Inflammatory macrophage treated with lipopolysaccharide for 1 hour (primary cell): ENCODE measurements at places on chromosomes 2 and 18.

GRCh38 chr2:231337807-231338759, 57.4 kb upstream of the B3GNT7 start:
- no peak for DNase-seq

GRCh38 chr2:199819746-199820145, 31.2 kb downstream of the FTCDNL1 start:
- DNase-seq, result peak; percentile 9

DNA sequence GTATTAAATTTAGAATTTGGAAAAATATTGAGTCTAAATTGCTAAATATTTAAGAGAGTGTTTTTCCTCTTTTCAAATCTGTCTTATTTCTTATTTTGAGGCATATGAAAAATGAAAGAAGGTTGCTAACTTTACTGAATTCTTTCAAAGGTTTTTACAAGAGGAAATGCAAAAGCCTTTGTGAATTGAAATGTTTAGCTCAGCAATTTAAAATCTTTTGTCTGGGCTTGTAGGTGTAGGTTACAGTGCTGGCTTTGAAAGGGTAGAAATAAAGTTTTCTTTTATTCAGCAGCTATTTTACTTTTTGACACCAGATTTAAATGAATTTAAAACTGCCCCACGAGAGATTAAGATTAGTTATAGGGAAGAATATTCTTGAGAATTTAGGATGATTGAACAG, 192.0 kb downstream of the CDH7 start:
- no peak for DNase-seq

DNA sequence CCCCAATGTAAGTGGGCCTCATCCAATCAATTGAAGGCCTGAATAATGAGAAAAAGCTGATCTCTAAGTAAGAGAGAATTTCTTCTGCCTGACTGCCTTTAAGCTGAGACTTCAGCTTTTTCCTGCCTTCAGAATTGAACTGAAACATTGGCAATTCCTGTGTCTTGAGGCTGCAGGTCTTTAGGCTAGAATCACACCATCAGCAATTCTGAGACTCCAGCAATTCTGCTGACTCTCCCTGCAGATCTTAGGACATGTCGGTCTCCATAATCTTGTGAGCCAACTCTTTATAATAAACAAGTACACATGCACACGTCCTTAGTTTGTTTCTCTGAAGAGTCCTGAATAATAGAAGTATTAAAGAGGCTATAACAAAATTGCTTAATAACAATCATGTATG, 209.1 kb downstream of the FSIP2 start:
- no peak for DNase-seq

DNA sequence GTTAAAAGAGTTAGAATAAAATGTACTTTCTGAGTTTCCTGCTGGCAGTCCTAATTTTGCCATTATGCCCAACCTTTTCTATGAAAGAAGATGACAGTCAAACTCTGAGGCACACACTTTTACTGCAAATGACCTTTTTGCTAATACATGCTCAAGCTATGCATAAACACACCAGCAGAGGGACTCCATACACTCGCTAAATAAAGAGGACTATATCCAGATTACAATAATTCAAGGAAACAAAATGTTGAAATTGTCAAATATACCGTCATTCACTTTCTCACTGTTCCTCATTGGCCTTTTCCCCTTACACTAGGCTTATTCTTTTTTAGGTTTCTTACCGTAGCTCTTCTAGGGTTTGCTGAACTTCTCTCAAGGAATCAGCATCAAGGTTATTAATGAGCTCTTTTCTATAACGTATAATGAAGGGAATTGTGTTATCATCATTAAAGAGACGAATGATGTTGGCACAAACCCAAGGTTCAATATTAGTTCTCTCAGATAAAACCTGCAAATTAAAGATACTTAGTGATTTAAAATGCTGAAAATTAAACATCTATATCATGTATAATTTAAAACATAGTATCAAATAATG, 25.7 kb downstream of the SRBD1 start:
- DNase-seq, result peak; percentile 89

- DNase-seq, result no peak
These were observed 6.1 kb upstream of the DAW1 start for GRCh38 chr2:227865291-227865690.

GRCh38 chr18:46061796-46062195, 10.3 kb downstream of the PSTPIP2 start:
- DNase-seq, result no peak

GRCh38 chr2:102514061-102514785, 41.2 kb downstream of the SLC9A4 start:
- no peak for DNase-seq

DNA sequence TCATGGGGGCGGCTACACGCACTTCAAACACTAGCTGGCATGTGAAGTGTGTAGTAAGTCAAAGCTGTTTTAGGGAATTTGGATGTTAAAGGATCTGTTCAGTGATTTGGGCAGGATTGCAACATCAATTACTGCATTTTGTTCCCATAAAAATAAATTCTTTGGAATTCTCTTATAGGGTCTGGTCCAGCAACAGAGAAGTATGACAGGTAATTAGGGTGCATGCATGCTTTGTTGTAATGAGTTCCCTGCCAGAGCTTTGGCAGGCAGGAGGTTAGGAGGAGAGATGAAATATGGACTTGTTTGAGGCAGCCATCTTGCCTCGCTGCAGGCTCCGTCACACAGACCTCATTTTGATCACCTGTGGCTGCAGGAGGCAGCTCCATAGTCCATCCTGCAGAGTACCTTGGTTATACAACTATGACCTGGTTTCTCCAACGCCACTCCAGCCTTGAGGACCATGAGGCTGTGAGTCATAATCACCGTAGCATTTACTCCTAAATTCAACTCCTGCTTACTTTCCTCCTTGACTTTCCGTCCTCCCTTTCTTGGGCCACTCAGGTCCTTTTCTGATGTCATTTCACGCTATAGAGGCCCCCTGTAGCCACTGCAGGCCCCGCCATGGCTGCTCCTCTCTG, 26.5 kb upstream of the EML4 start:
- no peak for DNase-seq

DNA sequence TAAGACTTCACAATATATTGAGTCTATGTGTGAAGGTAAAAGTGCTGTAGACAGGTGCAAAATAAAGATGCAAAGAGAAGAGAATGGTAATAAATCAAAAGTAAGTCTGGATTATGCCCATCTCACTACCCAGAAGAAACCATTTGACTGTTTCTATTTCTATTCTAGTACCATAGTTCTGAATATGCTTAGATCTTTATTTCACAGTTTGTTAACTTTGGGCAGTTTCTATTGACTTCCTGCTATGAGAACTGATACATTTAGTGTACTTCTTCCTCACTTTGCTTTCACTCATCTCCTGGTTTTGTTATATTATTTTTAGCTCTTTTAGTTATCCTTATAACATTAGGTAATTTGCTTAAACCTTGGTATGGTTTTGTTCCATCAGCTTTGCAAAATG, 94.9 kb downstream of the HS1BP3 start:
- no peak for DNase-seq

DNA sequence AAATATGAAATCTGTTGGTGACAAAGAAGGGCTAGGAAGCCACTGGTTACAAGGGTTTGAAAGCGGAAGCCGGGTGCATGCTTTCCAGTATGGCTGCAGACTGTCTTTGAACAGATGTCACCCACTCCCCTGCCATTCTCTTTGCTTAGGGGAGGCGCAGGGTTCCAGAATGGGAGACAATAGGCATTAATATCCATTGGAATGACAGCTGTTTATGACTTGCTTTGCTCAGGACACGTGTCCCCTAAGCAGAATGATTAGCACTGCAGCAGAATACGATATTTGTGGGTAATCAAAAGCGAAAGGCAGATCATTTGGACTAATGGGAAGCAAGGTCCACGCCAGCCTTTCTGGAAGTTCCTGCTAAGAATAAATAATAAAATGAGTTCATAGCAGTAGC, 25.8 kb upstream of the NRP2 start:
- no peak for DNase-seq

- peak; percentile 78 for DNase-seq
These were observed 88.8 kb downstream of the EPAS1 start for GRCh38 chr2:46385786-46386577.

DNA sequence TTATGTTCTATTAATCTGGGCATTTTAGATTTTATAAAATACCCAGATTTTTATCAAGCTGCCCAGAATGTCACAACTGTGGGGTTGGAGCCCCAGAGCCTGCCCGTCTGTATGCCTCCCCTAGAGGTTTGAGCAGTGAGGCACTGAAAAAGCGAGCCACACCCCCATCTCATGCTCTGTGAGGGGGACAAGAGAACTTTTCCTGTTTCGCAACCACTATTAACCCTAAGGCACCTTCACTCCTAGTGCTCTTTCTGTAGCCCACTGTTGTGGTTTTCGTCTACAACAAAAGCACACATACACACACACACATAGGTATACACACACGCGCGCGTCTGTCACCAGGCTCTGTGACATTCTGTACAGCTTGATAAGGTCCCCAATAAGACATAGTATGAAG, 38.0 kb downstream of the DCDC2C start:
- DNase-seq, result no peak

DNA sequence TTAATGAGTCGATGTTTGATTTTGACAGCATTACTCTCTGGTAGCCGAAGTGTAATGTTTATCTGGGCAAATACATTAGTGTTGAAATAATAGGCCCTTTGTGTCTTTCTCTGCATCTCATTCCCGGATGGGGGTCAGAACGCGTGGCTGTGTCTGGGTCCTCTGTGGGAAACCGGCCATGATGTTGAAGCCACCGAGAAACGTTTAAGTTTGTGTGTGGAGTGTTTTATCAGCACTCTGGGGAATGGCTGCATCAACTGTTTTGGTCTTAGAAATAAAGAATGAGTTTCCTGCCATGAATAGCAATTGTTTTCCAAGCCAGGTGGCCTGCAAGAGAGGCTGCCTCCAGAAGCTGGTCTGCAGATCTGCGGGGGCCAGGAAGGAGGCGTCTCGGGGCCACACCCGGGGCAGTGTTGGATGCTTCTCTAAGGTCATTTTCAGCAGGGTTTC, 69.7 kb downstream of the RNF144A start:
- DNase-seq, result no peak

DNA sequence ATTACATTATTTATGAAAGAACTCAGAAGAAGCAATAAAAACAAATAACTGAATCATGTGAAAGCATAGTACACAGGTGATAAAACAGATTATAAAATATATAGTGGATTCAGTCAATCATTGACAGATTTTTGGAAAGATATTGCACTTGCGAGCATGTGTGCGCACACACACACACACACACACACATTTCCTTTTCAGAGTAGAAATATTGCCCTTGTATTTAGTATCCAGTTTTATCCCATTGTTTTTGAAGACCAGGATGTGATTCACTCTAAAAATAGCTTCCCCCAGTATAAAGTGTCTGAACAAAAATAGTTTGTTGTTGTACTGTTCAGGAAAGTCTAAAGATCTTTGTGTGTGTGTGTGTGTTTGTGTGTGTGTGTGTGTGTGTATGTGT, 145.5 kb downstream of the CALCRL start:
- DNase-seq, result no peak

GRCh38 chr2:161134547-161135518, 25.4 kb upstream of the TANK start:
- DNase-seq, result peak; percentile 57

- no peak for DNase-seq
These were observed 131.2 kb downstream of the MYT1L start for GRCh38 chr2:2199841-2200240.

GRCh38 chr2:24359129-24360049, 947 bp downstream of the ITSN2 start:
- peak; percentile 10 for DNase-seq

DNA sequence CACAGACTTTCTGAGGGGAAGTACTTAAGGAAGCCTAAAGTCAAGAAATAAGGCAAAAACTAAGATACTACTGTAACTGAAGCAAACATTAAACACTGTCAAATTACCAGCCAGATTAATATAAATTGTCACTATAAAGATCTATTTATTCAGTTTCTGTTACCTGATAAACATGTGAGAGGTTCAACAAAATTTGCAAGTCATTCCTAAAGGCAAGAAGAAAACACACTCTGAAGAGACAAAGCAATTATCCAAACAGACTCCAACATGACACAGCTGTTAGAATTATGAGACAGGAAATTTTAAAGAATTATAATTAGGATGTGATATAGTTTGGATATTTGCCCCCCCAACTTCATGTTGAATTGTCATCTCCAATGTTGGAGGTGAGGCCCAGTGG, 140.4 kb upstream of the COL3A1 start:
- DNase-seq, result no peak

DNA sequence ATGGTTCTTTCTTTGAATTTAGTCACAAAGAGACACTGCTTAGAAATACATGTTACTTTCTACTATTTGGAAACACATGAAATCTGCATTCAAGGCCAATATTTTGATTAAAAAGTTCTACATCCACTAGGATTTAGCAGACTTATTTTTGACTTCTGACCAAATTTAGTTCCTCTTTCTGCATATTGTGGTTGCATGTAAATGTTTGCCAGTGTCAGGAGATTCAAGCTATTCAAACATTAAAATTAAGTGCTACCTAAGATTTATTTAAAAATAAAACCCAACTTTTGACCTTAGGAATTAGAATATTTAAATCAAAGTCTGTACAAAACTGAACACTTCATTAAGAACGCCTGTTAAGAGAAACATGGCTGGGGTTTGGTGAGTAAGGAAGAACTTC, 891.1 kb downstream of the CPS1 start:
- no peak for DNase-seq

- no peak for DNase-seq
These were observed 74.8 kb downstream of the DSC3 start for GRCh38 chr18:30967701-30968100.

- DNase-seq, result no peak
These were observed 75.1 kb downstream of the ACOXL start for GRCh38 chr2:110807522-110807921.
